Stimulated activated CD4-positive, alpha-beta T cell treated with anti-CD3 and anti-CD28 coated beads, Interleukin-15, amount 100 ng/mL, for 48 hours (primary cell): ENCODE measurements at places on chromosomes 6 and 20.
A peak's percentile ranks its signal among the peaks of the same experiment; 100 is the strongest.

DNA sequence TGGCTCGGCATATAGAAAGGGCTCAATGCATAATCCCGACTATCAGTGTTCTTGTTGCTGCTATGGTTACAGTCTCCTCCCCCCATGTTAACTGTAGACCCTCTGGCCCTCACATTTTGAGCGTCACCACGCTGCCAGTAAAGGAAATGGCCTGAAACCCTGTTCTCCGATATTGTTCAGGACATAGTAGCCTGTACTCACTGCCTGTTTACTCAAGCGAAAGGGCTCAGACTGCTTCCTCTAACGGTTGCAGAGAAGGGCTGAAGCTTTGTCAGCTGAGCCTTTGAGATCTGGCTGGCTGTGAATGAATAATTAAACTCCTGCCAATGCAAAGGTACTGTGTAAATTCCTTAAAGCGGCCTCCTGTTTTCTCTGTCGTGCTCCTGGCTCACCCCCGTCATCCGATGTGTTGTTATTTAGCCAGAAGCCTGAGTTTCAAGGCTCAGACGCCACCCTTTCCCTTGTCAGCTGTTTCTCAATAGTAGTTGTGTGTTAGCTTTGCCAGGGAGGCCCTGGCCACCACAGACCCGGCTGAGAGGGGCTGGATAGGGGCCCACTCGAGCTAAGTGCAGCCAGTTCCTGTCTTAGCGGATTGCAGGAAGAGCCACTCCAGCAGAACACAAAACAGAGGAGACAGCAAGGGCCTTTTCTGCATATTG is 31.2 kb upstream of the RALGAPA2 start:
- no peak for DNase-seq

- DNase-seq = no peak
Measured at GRCh38 chr6:104486035-104486434, 373.7 kb downstream of the HACE1 start.

DNA sequence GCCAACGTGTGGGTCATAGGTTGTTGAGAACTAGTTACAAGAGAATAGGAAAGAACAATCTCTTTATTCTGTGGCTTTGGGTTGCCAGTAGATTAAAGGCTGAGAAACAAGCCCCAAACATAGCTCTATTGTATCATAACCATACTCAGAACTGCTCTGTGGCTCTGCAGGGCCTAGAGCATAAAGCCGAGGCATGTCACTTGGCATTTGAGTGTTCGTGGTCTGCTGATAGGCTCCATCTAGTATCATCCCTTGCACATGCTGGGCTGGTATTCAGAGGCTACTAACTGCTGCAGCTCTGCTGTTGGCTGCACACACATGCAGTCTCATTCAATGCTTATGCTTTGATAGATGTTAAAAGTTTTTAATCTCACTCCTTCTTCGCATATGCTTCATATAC is 157.9 kb downstream of the OGFRL1 start:
- DNase-seq = no peak

GRCh38 chr6:33144373-33144772 is 47.9 kb downstream of the COL11A2 start:
- DNase-seq = no peak

DNA sequence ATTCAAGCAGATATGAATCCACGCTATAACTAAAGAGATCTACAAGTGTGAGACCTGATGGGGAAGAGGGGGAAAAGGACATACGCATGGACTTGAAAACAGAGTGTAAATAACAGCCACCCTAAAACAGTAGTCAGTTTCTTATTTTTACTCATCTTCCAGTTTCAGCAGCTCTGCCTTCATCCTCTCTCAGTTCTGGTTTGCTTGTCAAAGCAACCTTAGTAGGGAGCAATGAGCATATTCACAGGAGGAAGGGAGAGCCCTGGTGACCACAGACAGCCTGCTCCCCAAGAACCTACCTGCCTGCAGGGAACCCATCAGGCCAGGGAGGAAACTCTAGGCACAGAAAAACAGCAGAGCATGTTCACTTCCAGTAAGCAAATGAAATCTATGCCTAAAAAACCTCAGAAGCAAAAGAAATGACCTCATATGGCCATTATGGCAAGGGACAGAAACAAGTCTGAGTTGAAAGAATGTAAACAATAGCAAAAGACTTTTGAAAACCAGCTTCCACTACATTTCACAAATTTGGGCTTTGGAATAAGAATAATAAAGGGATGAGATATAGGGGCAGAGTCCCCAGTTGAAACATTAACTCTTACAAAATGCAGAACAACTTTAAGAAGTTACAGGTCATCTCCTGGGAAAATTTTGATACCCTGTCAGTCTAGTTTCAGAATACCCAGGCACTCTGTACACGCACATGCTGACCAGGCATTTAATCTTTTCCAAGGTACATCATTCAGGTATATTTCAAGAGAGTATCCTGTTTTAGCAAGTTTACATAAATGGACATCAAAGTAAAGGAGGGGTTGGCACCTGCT is 120.8 kb upstream of the BCLAF1 start:
- DNase-seq = no peak

GRCh38 chr6:132475925-132476324 is 37.0 kb downstream of the STX7 start:
- DNase-seq = no peak

- DNase-seq = peak; percentile 14
Measured at GRCh38 chr6:87139236-87139635, 16.1 kb upstream of the ZNF292 start.

GRCh38 chr6:165890404-165890735 is 227.3 kb upstream of the PDE10A start:
- no peak for DNase-seq

- no peak for DNase-seq
Measured at GRCh38 chr6:24875534-24875901, 60.2 kb downstream of the RIPOR2 start.

DNA sequence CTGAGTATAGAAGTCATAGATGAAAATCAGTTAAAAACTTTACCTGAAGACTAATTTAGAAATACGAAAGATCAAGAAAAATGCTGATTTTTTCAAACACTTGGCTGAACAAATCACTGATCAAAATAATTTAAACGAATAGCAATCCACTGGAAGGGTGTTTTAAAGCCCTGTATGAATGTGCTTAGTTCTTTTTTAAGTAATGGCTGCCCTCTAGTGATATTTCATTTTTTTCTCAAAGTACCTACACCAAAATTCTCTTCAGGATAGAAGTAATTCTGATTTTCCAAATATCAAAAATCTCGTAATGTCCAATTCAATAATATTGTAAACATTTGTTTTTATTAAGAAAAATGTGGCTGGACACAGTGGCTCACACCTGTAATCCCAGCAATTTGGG is 32.5 kb downstream of the AKAP7 start:
- no peak for DNase-seq

DNA sequence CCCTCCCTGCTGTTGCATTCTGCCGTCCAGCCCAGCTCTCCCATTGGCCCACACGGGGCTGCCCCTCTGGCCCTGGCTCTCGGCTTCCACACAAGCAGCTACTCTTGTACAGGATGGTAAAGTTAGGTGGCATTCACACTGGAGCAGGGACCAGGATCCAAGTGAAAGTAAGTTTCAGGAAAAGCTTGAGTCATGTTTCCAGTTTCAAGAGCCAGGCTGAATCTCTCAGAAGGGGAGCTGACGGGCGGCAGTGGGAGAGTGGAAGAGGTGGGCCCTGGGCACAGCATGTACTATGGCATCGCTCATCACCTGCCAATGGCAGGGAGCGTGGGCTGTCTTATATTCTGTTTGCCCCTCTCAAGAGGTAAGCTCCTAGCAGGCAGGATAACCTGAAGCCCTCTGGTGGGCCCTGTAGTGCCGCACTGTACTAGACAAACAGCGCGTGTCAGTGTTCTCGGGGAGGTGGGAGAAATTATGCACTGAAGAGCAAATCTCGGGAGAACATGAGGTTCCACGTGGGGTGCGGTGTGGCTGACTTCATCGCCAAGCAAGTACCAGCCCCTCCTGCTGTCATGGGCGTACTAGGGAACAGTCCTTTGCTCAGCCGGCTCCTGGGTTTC is 241.5 kb downstream of the NRN1 start:
- DNase-seq = no peak

DNA sequence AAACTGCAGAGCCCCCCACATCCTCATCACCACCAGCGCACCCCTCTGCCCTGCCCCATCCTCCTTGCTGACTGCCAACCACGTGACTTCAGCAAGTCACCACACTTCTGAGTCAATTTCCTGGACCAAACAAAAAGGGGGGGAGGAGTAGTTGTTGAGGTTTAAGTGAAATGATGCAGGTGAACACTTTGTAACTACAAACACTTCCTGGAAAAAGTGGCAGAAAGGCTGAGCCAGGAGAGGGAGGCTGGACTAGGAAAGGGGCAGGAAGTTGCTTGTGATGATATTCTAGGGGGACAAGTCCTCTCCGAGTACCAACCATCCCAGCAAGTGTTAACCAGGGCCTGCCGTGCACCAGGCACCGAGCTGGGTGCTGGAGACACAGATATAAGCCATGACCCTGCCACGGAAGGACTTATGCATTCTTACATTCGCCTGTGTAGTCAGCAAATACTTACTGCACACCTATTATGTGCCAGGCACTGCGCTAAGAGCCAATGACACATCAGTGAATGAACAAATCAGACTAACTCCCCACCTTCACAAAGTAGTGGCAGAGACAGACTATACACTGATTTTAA is 67.3 kb downstream of the PREX1 start:
- DNase-seq = peak; percentile 60

DNA sequence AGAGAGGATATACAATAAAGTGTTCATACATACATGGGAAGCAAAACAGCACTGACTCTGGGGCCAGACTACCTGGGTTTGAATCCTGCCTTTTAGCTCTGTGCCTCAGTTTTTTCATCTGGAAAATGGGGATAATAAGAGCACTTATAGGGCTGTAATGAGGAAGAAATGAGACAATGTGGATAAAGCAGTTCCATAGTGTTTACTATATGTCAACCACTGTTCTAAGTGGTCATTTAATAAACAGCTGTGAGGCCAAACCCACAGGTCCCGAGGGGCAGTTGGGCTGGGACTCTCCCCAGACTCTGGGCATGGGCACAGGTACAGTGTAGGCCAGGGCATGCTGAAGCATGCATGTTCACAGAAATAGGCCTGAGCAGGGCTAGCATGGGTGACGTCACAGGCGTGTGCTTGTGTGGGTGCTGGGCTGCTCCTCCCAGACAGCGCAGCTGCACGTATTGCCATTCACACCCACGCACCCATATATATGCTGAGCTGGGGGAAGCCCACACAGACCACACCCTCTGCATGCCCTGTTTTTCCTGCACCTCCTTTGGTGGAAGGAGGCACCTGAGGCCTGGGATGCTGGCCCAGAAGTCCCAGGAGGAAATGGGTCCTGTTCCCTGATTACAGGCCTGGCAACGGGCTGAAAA is 3.5 kb upstream of the PLCG1 start:
- peak; percentile 54 for DNase-seq

DNA sequence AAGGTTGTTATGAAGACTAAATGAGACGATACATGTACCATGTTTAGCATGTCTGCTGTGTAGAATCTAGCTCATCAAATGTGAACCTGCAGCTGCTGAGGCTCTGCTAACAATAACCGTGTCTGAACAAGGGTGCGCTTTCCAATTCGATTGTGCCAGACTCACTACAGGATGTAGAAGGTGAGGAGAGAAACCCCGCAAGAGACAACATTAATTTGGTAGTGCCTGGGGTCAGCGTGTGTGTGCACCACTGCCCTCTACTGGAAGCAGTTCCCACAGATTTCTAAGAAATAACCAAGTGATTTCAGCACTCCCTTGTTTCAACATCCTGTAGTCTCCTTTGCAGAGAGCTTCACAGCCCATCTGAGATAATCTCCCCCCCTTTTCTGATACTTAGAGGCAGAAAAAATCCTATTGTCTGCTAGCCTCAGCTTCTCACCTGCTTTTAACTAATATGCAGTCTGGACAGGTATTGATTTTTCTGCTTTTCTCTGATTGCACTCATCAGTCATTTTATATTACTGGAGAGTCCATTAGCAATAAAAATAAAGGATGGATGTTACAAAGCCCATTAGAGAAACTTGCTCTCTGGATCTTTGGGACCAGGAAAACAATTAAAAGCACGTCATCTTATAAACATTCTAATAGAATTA is 96.7 kb upstream of the BACH2 start:
- DNase-seq = peak; percentile 71

- DNase-seq = no peak
Measured at GRCh38 chr6:111857674-111858337, 15.4 kb downstream of the FYN start.

DNA sequence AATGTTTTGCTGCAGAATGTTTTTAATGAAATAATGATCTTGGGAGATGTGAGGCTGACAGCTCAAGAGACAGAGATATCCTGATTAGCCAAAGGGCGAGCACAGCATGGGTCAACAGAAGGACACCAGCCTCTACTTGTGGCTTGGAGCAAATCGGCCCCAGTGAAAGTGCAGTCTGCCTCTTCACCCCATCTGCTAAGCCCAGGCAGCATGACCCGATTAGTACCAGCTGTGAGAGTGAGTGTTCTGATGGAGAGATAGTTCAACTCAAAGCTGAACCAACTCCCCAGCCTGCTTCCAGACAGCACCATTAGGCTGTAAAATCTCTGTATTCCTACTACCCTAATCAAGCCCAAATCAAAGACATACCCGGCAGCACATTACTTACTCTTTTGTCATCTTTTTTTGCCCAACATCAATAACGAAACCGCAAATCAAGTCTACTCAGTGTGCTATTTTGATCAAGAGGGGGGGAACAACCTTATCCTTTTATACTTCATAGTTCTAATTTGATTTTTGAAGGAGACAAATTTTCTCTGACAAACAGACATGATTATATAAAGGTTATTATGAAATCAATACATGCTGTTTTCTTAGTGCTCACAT is 514.1 kb upstream of the NRSN1 start:
- DNase-seq = no peak

DNA sequence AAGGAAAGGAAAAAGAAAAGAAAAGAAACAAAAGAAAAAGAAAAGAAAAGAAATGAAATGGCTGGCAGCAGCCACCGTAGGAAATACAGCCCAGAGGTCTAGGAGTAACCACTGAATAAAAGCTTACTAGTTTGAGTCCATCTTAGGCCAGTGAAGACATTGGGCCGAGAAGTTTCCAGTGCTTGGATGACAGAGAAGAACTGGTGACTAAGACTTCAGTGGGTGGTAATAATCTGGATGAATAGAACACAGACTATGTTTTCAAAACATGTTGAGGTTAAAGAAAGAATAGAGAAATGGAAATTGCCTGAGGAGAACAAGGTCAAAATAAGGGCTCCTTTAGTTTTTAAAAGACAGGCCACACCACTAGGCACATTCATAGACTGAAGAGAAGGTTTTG is 198.8 kb downstream of the ATXN1 start:
- no peak for DNase-seq

DNA sequence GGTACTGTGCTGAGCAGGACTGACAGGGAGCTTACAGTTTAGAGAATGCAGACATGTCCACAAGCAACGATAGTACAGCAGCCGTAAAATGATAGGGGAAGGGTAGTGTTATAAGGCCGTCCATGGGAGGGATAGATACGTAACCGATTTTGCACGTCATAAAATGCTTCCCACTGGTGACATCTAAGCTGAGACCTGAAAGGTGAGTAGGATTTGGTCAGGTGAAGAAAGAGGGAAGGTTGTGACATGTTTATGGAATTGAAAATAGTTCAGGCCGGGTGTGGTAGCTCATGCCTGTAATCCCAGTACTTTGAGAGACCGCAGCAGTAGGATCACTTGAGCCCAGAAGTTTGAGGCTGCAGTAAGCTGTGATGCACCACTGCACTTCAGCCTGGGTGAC is 25.6 kb downstream of the SNX9 start:
- DNase-seq = no peak

GRCh38 chr20:58695084-58695722 is 2.6 kb downstream of the NPEPL1 start:
- no peak for DNase-seq
